ENCODE measurements at places on chromosomes 1 and 21.
A peak's percentile ranks its signal among the peaks of the same experiment; 100 is the strongest.

DNA sequence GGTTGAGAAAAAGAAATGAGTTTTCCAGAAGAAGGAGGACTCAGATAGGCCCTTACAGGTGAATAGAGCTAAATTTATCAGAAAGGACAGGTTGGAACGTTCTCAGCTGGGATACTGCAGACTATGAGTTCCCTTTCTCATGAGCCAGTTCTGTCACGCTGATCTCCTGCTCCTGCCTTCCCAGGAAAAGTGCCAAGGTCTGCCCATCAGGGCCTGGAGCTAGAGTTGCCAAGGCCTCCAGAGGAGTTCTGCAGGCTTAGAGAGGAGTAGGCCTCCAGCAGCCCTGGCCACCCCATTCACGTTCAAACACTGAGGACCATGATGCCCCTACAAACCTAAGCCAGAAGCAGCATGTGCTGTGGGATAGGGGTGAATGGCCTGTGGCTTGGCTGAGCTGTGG is 126.8 kb upstream of the TNR start:
- DNase-seq, result no peak

- DNase-seq, result no peak
These were observed 12.7 kb upstream of the EIF4G3 start for GRCh38 chr1:21189421-21189820.

- no peak for DNase-seq
These were observed 142.1 kb upstream of the BRINP3 start for GRCh38 chr1:190619724-190620123.

DNA sequence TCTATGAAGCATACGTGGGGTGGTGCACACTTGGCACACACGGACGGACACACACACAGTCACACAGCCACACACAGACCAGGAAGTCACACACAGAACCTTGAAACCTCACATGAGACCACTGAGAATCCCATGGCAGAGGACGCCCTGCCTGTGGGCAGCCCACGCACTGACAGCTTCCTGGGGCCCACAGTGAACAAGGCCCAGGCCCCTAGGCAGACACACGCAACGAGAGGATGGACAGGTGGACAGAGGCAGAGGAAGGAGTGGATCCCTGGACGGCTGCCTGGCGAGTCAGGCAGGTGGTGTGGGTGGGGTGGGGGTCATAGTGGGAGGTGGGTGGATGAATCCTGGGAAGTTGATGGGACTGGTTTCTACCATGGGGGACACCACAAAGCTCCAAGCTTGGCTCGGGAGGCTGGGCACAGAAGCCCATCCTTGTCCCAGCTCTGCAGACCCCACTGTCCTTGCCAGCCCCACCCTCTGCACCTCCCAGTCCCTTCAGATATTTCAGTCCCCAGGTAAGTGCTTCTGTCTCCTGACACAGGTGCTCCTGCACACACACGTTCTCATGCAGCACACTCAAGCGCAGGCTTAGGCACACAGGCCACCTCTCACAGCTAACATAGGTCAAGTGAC is 49.1 kb downstream of the WNT9A start:
- DNase-seq, result no peak

GRCh38 chr1:227317011-227317451 is 1.3 kb downstream of the CDC42BPA start:
- DNase-seq, result no peak

- no peak for DNase-seq
These were observed 97.1 kb upstream of the ESRRG start for GRCh38 chr1:216820345-216820744.

GRCh38 chr1:36008546-36009197 is 75.2 kb upstream of the TEKT2 start:
- DNase-seq, result no peak

DNA sequence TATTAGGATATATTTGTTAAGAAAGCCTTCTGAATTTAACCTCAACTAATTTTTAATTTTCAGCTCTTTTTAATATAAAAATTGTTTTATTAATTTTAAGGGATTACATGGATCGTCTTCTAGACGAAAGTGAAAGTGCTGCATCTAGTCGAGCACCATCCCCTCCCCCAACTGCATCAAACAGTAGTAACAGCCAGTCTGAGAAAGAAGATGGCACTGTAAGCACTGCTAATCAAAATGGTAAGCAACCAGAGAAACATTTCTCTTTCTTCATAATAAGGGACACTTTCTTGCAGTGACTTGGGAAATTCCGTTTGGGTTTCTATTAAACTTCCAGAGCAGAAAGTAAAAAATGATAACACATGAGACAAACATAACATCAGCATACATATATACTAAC is 56.9 kb downstream of the MIER1 start:
- peak; percentile 52 for DNase-seq

GRCh38 chr1:246117066-246117791 is 389.9 kb downstream of the SMYD3 start:
- peak; percentile 82 for DNase-seq

- DNase-seq, result no peak
These were observed 27.4 kb downstream of the IFI44 start for GRCh38 chr1:78676993-78677392.

DNA sequence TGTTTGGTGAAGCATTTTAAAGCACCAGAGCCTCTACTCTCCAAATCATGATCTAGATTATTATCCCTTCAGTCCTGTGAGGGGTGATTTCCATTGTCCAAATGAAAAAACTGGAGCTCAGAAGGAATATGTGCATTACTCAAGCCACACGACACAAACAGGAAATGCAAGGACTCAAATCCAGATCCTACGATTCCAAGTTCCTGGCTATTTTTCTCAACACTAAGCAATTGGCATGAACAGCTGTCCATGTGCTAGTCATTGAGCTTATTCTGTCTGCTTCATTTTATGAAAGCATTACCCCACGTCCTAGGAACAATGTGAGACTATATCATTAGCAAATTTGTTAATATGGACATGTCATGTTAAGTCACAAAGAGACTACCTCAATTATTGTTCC is 273.1 kb upstream of the LYPLAL1 start:
- DNase-seq, result no peak

GRCh38 chr1:232966663-232967062 is 16.3 kb downstream of the NTPCR start:
- no peak for DNase-seq

GRCh38 chr21:30793581-30794314 is 19.3 kb downstream of the KRTAP8-1 start:
- no peak for DNase-seq

GRCh38 chr21:22993822-22994574 is 1995.8 kb downstream of the NCAM2 start:
- DNase-seq, result no peak

- DNase-seq, result no peak
These were observed 142.4 kb downstream of the APP start for GRCh38 chr21:26028183-26028582.

DNA sequence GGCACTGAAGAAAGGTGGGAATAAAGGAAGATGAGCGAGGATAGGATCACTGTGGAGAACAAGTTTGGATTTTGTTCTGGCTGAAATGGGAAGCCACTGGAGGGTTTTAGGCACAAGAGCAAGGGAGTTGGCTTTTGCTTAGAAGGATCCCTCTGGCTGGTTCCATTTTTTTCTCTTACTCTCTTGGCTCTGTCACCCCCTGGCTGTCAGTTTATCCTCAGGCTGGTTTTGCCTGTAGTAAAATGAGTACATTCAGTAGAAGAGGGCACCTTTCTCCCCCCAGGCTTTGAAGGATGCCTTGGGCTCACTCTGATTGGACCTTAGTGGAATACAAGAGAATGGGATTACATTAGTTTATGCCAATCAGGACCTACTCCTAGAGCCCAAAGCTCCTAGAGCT is 17.1 kb downstream of the CACHD1 start:
- no peak for DNase-seq

GRCh38 chr1:53323316-53323715 is 4.6 kb downstream of the LRP8 start:
- DNase-seq, result no peak

DNA sequence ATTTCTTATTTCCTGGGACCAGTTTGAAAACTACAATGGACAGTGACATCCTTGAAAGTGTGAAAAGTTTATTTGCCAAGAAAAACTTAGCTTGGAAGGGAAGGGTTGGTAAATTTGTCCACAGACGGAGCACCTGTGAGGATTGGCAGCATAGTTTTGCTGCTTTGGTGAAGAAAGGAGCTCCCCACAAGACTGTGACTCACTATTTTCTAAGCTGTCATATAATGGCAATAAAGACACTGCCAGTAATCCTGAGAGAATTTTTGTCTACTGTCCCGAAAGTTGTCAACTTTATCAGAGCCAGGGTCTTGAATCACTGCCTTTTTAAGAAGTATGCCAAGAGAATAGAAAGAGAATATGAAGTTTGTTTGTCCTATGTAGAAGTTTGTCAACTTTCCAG is 230.8 kb downstream of the NEGR1 start:
- DNase-seq, result no peak

DNA sequence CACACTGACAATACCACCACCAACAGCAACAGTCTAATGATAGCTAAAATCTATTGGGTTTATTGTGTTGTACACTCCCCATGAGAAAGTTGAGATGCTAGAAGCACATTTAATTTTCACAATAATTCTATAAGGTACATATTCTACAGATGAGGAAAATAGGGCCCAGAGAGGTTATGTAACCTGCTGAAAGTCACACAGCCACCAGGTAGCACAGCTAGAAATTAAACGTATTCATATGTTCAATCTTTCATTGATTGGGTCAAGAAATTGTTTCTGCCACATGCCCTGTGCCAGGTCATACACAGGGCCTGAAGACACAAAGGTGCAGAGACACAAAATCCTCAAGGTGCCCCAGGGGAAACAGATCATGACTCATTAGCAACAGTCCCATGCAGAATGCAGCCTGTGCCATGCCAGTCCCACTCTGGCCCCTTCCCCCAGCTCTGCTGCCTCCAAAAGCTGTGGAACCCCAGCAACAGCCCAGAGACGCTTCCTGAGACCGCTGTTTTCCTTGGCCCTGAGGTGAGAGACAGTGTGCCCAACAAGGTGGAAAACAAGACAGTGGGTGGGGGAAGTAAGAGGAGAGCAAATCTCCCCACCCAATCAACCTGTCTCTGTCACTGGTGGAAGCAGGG is 32.1 kb downstream of the GJA4 start:
- no peak for DNase-seq

DNA sequence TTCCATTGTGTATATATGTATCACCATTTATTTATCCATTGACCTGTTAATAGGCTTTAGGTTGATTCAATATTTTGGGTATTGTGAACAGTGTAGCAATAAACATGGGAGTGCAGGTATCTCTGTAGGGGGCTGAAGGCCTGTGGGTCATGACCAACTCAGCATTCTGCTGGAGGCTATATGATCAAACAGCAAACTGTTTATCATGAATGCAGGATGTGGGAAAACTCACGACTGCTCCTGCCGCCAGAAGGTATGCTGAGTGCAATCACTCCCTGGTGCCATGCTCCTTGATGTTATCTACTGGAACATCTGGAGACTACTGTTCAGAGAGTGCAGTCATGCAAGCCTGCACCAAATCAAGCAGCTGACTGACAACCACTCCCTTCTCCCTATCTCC is 275.2 kb downstream of the COL11A1 start:
- DNase-seq, result no peak

- peak; percentile 45 for DNase-seq
These were observed 23.5 kb downstream of the GJA5 start for GRCh38 chr1:147736883-147737282.

DNA sequence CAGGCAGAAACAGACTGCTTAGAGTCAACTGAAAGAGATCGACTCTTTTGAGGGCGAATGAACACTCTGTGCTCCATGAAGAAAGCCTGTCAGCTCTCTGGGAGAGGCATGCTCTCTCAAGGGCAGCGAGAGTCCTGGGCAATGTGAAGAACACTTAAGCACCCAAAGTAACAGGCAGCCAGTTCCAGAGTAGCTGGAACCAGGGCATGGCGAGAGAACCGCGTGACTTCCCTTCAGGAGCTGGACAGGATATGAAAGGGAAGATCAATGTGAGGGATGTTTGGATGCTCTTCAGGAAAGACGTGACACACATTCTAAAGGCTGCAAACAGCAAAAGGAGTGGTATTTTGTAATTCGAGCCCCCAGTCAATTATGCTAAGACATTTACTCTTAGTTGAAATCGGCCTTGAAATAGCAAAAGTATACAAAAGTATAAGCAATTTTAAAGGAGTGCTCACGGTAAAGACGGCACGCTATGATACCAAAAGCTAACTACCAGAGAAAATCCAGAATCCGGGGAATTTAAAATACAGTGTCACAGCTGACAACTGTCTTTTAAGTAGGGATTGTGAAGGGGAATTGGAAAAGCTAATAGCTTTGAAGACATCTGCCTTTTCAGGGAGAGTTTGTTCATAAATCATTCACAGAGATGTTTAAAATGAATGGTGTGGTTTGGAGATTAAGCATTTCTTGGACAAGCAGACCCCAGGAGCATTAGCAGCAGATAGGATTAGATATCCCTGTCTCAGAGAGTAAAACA is 20.8 kb downstream of the ADAMTS5 start:
- no peak for DNase-seq

DNA sequence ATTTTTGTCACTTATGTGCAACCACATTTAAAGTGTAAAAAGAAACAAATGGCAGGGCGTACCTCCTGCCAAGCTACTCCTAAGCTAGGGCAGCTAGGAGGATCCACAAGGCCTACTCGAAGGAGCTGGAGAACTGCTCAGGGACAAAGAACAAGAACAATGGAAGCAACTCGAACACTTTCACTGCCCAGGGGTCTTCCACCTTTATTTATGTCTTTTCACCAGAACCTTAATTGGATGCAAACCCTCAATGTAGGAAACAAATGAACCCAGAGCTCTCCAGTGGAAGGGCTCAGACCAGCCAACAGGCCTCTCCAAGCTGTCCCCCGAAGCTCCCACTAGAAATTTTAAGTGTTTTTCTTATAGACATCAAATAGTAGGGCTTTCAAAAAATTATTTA is 39.9 kb downstream of the C1orf198 start:
- DNase-seq, result no peak

GRCh38 chr1:47181955-47182675 is 7.7 kb downstream of the PDZK1IP1 start:
- DNase-seq, result no peak

DNA sequence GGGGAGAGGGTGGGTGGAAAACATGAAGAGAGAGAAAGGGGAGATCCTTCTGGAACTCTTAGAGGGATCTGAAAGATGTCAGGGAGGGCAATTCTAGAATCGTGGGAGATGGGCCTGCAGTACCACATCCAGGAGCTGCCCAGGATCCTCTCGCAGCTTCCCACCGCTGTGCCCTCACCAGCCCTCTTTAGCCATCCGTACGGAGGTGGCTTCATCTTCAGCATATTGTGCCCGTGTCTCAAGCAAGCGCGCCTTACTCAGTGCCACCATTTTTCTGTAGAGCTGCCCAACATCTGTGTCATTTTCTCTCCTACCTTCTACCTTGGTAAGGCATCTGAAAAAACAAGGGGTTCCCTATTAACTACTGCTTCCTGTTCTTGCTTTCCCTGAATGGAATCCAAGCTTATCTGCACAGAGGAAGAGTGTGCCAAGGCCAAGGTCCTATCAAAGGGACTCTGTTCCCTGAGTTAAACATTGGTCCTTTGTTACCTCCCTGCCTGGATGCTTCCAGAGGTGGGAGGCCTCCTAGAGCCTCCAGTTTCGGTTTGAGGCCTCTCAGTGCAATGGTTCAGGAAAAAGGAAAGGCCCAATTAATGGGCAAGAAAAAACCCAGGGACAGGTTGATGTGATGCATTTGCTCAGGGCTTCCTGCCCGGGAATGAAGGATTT is 23.2 kb downstream of the C1orf116 start:
- no peak for DNase-seq

GRCh38 chr21:44442266-44443125 is 12.8 kb upstream of the LRRC3 start:
- DNase-seq, result no peak

GRCh38 chr1:42551180-42551579 is 88.1 kb downstream of the CCDC30 start:
- peak; percentile 67 for DNase-seq

All from suppressor macrophage treated with lipopolysaccharide for 1 hour (primary cell).